ENCODE measurements at places on chromosomes 13 and 19.

DNA sequence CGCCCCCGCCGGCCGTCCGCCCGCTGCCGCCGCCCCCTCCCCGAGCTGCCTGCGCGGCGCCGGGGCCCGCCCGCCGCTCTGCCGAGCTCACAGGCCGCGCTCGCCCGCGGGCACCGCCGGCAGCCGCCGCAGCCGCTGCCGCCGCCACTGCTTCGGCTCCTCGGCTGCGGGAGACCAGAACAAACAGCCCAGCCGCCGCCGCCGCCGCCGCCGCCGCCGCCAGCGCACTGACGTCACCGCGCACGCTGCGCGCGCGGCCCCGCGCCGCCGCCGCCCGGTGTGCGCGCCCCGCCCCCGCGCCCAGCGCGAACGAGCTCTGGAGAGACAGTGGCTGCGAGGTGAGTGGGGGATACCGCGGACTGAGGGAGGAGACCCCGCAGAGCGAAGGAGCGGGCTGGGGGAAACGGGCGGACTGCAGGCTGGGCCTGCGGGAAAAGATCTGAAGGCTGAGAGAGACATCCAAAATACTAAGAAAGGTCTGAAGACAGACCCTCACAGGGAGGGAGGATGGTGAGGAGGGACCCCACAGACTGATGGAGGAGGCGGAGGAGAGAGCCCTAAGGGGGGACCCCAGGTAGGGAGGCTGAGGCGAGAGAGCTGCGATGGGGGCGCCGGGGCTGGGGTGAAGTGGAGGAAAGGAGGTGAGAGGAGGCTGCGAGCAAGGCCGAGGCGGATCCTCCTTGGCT, at the start of gene BRD4:
TSS of gene BRD4 (minus strand) at position 229 of the 686 bp plus-strand sequence. CDS start 59,440 bp downstream, outside the sequence.
- peak; percentile 80 for DNase-seq

DNA sequence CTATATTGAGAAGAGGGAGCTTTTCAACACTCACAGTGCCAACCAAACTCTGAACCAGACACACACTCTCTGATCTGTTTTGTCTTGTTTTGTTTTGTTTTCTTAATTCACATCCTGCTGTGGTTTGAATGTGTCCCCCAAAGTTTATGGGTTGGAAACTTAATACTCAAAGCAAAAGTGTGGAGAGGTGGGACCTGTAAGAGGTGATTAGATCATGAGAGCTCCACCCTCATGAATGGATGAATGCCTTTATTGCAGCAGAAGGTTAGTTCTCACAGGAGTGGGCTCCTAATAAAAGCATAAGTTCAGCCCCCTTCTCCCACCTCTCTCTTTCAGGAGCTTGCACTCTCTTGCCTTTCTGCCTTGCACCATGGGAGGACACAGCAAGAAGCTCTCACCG, 957.1 kb downstream of the PCDH9 start:
- DNase-seq = no peak

GRCh38 chr19:55285229-55285890, 1.6 kb downstream of the BRSK1 start:
- DNase-seq = no peak

DNA sequence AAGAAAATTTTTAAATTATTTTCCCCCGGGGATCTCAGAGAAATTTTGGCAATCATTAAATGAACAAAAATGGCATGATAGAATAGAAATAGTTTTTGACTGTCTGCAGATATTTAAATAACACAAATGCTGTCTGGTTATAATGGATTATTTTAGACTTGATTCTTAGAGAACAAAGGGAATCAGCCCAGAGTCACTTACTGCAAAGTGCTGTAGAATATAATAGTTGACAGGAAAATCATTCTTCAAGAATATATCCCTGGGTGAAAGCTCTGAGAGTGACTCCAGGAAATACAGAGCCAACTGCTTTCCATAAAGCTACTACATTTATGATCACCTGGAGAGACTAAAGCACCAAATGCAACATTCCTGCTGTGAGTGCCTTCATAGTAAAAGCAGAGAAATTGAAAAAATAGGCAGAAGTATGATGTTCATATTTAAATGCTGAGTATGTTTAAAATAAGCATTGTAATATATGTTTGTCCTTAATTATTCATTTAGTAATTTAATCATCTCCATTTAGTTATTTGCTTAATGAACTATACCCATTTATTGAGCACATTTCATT, 1765.8 kb downstream of the SLITRK1 start:
- DNase-seq = no peak

DNA sequence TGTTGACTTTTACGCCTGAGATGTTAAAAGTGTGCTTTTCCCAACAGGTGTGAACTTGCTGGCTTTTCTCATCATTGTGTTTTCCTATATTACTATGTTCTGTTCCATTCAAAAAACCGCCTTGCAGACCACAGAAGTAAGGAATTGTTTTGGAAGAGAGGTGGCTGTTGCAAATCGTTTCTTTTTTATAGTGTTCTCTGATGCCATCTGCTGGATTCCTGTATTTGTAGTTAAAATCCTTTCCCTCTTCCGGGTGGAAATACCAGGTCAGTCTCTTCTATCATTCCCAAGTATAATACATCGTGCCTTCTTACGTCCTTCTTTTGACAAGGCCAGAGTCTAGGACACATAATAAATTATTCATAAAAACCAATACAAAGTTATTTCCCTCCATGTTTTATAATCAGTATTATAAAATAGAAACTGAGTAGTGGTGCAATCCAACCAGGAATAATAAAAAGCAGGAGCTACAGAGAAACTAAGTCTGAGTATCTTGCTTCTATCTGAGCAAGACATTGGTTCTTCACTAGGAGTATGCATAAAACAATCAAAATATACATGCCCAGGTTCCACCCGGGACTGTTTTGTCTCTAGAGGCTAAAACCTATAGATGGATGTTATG, 57.9 kb downstream of the RXFP2 start:
- no peak for DNase-seq

GRCh38 chr13:80605716-80606115, 264.8 kb upstream of the SPRY2 start:
- no peak for DNase-seq

- no peak for DNase-seq
Measured at GRCh38 chr13:98977568-98978265, at the start of gene DOCK9. DOCK9 (minus strand) TSS chr13:98978064; CDS start chr13:98977909, 155 bp downstream.

- DNase-seq = peak; percentile 96
Measured at GRCh38 chr19:1076951-1077350, 10.0 kb downstream of the ARHGAP45 start.

DNA sequence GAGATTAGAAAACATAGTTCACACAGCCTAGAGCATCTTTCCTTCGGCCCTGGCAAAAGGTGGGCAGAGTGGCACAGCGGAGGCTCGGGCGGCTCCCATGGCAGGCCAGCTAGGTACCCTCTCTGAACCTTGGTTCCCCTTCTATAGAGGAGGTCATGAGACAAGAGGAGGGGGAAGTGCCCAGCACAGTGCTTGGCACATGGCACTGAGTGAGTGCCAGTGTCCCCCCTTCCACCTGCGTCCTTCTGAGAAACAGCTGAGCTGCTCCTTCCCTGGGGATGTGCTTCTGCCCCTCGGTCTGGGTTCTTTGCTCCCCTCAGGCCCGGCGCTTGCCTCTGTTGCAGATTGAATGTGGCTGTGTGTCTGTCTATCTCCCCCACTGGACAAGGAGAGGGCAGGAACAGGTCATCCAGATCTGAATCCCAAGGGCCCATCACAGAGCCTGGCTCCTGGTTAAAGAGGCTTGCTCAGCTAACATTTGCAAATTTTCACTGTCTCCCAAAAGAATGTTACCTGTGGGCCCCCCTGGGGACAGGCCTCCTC, 165.6 kb downstream of the USP12 start:
- peak; percentile 3 for DNase-seq

DNA sequence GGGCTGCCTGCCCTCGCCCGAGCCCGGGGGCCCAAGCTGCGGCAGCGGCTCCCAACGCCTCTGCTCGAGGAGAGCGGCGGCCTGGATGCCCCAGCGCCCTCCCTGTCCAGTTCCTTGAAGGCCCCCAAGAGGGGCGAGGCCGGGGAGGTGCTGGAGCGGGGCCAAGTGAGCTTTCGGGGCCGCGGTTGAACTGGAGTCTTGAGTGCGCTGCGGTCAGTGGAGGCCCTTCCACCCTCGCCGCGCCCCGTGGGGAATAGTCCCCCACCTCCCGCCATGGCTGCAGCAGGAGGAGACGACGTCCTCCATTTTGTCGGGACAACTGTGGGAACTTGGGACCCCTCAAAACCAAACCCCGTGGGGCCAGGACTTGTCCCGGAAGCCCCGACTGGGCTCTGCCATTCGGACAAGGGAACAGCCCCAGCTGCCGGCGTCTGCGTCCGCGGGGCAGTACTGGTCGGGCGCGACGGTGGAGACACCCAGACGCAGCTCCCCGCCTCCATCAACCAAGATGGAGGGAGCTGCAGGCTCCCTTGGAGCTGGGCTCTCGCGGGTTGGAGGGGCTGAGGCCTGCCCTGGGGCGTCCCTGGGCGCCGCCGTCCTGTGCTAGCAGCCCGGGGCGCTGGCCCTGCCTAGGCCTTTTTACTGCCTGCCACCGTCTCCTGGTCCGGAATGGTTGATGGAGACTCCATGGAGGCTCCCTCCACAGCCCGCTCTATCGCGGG, 736 bp upstream of the ZMYM5 start:
- peak; percentile 69 for DNase-seq

- DNase-seq = no peak
Measured at GRCh38 chr19:2615782-2616181, 86.7 kb downstream of the GNG7 start.

- no peak for DNase-seq
Measured at GRCh38 chr13:112638157-112638750, 50.3 kb upstream of the TUBGCP3 start.

DNA sequence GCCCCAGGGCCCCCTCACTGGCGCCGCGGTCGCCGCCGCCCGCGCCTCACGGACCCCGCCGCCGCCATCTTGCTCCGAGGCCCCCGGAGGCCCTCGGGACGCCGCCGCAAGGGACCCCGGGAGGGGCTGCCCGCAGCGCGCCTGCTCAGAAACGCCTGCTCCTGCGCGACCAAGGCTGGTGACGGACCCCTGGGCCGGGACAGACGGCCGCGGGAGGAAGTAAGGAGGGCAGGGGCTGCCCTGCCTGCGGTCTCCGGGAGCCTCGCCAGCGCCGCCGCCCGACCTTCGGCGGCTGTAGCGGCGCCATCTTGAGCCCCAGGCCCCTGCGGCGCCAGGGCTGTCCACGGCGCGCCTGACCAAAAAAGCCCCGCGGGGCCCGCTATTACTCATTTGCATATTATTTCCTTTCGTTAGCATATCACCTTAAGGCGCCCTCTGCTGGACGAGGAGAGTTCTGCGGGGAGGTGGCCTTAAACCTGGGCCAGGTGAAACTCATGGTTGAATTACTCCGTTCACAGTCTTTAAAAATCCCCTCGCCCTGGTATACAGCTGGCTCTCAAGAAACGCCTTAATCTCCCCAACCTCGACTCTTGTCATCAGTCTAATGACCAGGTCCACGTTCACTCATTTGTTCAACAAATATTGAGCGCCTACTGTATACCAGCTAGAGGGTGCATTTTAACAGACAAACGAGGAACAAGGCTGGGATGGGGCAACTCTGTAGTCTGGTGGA, at the start of gene REXO1:
TSS of gene REXO1 (minus strand) at position 85 of the 733 bp plus-strand sequence. CDS start 125 bp downstream, outside the sequence.
- peak; percentile 97 for DNase-seq

GRCh38 chr19:51147663-51148062, 5.6 kb downstream of the SIGLEC7 start:
- DNase-seq = no peak

GRCh38 chr19:2511570-2511969, 35.6 kb downstream of the GADD45B start:
- DNase-seq = no peak

DNA sequence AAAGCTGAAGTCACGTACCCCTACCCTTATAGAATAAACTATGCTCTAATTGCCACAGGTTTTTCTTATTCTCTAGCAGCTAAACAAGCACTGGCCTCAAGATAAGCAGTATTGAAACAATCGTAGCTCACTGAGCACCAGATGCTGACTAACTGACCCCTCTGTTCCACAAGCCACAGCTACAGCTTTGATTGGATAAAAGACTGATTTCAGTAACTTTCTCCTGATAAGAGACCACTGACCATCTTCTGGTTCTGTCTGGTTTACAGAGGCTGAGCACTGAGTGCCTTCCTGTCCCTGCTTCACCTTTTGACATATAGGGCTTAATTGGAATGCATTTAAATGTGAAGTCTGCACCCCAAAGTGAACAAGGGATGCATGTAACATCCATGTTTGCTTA, 8.4 kb upstream of the RAP2A start:
- no peak for DNase-seq

GRCh38 chr13:20782116-20782708, 8.5 kb upstream of the EEF1AKMT1 start:
- DNase-seq = no peak

- peak; percentile 62 for DNase-seq
Measured at GRCh38 chr19:35533822-35534392, 651 bp downstream of the GAPDHS start.

DNA sequence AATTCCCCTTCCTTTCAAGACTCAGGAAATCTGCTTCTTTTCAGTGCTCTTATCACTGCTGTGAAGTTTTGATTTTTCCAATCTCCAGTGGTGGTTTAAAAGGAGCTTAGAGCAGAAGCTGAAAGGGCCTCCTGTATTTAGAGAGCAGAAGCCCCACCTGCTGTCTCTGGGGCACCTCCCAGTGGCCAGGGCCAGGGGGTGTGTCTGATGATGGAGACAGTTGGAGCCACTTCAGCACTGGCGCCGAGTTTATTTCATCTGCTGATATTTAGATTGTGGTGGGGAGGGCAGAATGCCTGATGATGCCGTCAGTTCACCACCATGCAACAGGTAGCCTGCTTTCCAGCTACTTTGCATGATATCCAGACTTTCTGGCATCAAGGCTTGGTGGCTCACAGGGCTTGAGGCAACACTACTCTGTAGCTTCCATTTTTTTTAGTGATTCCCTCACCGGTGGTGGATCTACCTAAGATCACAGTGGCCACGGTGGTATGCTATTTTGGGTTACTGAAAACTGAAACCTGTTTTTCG, 371.9 kb downstream of the KCNRG start:
- DNase-seq = peak; percentile 24

DNA sequence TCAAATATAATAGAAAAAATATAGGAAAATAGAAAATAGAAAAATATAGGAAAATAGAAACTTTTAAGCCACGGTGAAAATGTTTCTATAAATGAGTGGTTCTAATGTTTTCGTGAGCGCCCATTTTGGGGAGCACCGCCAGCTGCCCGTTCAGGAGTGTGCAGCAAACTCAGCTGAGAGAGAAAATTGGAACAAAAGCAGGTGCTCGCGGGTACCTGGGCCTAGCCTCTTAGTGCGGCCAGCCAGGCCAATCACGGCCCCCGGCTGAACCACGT, 204 bp upstream of the PDX1 start:
- DNase-seq = no peak
